ENCODE measurements at places on chromosomes 2 and 18.

GRCh38 chr2:215391531-215391930 lies 44.3 kb downstream of the FN1 start:
- DNase-seq, result no peak

DNA sequence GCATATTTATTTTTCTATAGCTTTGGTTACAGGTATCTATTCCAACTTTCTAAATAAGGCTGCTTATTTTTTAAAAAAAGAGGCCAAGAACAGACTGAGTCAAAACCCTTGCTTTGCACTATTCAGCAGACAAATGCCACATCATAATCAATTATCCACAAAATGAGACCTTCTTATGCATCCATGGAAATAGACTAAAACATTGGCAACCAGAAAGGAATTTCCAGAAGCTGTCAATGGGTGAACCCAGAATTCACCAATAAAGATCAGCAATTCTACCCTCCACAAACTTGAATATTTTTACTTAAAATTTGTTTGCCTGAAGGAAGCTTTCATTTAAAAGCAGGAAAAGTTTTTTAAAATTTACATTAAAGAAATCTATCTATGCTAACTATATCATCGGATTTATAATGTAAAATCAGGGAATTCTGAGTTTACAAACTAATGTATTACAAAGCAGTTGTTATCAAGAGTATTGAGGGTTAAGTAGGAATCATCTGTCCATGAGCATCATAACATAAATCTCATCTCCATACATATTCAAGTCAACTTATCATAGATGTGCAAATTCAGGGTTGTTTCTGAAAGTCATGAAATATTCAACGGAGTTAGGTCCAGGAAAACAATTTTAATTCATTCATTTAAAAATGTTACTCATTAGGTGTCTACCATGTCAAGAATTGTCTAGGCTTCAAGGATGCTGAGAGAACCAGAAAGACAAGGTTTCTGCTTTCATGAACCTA lies 548.0 kb downstream of the SATB2 start:
- no peak for DNase-seq

DNA sequence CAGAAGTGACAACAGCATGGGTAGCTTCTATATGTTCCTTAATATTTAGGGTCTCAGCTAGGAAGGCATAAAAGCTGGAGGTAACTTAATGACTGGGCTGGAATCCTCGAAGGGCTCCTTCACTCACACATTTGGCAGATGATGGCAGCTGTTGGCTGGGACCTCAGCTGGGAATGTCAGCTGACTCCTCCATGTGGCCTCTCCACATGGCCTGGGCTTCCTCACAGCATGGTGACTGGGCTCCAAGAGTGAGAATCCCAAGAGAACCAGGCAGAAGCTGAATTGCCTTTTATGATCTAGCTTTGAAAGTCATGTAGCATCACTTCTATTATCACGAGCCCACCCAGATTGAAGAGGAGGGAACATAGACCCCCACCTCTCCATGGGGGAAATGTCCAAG lies 54.9 kb downstream of the TET3 start:
- no peak for DNase-seq

DNA sequence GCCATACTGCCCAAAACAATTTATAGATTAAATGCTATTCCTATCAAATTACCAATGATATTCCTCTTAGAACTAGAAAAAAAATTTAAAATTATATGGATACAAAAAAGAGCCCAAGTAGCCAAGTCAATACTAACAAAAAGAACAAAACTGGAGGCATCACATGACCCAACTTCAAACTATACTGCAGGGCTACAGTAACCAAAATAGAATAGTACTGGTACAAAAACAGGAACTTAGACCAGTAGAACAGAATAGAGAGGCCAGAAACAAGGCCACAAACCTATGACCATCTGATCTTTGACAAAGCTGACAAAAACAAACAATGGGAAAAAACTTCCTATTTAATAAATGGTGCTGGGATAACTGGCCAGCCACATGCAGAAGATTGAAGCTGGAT lies 86.1 kb upstream of the KYNU start:
- DNase-seq, result no peak

DNA sequence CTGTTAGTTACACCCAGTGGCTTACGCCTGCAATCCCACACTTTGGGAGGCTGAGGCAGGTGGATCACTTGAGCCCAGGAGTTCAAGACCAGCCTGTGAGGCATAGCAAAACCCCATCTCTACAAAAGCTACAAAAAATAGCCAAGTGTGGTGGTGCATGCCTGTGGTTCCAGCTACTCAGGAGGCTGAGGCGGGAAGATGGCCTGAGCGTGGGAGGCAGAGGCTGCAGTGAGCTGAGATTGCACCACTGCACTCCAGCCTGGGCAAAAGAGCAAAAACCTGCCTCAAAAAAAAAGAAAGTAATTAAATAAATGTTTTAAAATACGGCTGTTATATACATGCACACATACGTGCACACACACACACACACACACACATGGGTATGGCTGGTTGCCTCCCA lies 194.8 kb downstream of the HDAC4 start:
- no peak for DNase-seq

- DNase-seq, result no peak
Measured at GRCh38 chr2:119859528-119859927, 99.8 kb downstream of the PTPN4 start.

DNA sequence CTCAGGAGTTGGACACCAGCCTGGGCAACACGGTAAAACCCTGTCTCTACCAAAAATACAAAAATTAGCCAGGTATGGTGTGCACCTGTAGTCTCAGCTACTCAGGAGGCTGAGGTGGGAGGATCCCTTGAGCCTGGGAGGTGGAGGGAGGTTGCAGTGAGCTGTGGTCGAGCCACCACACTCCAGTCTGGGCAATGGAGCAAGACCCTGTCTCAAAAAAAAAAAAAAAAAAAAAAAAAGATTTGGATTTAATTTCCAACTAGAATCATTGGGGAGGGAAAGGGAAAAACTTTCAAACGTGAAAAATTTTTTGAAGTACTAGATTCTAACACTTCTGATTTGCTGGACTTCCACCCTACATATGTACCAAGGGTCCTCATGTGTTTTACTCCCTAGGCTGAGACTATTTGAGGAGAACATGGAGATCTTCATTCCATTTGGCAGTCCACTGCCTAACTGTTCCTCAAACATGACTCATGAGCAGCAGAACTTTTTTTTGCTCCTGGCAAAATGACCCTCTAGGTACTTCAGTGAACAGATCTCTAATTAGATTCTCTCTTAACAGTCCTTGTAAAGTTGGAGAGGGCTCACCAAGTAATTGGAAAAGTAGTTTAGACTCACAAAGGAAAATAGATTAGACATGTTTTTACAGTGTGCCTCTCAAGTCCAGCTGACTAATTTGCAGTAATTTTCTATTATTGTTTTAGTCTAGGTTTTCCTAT lies 267.6 kb downstream of the METTL4 start:
- no peak for DNase-seq

DNA sequence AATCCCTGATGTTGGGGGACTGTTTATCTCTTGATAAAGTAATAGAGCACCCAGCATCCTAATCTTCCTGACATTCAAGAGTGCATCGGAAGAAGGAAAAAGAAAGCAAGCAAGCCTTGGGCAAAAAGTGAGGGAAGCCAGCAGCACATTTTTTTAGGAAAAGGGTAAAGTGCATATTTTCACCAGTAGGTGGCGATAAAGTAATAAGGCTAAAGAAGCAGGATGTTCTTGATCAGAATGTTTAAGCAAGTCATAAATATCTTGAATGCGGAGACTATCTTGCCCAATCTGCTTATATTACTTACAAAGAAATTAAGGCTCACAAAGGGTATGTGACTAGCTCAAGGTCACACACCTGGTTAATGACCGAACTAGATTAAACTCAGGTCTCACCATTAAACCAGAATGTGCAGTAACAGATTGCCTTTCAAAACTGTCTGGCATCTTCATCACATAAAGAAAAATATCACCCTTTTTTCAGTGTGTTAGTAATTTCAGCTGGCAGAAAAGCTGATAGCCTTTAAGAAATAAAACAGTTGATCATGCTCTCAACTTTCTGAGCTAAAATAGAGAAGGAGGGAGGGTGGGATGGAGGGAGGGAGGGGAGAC lies 83.8 kb downstream of the VIT start:
- no peak for DNase-seq

DNA sequence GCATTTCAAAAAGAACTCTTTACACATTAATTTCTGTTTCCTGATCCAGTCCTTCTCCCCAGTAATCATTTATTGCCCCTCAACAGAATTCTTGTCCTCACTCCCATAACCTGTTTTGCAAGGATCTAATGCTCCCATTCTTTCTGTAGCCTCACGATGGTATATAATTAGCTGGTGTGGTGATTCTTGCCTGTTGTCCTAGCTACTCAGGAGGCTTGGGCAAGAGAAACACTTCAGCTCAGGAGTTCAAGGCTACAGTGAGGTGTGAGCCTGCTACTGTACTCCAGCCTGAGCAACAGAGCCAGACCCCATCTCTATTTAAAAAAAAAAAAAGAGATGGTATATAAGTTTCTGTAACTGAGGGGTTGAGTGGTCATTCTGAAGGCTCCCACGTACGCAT lies 7.7 kb upstream of the TRAPPC8 start:
- no peak for DNase-seq

GRCh38 chr2:42917425-42917927 lies 125.1 kb upstream of the HAAO start:
- DNase-seq, result no peak

GRCh38 chr2:119436993-119437772 lies 5.5 kb downstream of the TMEM37 start:
- no peak for DNase-seq

DNA sequence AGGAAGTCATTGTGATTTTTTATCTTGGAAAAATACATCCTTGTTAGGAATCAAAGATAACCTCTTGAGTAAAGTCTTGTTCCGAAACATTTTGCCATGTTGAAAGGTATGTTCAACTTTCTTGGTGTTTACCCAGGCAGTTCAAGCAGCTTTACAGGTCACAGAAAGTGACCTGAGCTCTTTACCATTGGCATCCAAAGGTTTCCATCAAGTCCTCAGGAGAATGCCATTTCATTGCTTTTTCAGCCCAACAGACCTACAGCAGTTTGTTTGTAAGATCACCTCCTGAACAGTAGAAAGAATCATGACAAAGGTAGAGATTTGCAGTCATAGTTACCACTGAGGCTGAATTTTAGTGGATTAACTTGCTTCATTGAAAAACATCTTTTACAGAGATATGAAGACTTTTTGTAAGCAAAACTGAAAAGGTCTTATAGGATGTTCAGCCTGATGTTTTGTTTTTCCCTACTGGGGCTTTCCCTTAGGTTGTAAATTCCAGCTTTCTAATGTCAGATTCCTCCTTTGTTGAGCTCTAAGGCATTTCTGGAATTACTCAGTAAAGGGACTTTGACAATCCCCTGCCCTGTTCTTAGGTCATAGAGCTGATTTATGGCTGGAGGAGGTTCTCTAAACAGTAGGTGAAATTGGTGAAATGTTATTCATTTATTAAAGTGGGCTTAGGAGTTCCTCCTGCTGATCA lies 236.8 kb upstream of the RBMS1 start:
- DNase-seq, result no peak

DNA sequence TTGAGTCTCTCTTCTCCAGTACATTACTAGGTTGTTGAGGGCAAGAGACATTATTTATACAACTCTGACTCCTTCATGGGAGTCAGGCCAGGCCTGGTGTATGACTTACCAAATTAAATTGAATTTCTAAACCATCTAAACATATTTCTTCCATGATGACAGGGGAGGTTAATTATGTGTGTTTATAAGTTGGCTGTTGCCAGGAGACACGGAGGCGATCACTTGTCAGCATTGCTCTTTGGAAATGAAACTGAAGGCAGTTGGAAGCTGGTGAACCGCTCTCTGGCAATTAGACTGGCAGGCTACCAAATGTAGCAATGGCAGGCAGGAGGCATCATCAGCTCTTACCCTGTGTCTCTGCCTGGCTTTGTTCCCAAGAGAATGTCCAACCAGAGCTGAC lies 241.4 kb downstream of the KCNS3 start:
- DNase-seq, result no peak

- DNase-seq, result no peak
Measured at GRCh38 chr2:221255862-221256261, 316.2 kb downstream of the EPHA4 start.

DNA sequence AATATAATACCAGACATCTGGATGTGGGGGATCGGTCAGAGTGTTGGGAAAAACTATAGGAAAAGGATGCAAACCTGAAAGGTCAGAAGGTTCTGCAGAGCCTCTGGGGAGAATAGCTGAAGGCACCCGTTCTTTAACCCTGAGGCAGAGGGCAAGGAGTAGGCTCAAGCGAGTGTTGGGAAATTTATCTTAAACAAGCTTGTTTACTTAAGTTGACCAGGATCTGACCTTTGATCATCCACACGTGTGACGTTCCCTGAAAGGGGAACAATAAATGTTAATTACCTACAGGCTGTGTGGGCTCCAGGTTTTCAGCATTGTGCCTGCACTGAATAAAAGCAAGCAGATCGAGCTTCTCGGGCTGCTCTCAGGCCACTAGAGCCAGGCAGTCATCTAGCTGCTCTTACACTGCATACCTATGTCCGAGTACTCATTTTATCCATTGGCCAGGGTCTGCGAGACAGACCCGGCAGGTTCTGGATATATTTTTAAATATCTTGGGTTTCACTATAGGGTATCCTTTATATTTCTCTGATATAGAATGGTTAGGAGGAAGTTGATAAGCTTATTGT lies 400.6 kb upstream of the CHST9 start:
- no peak for DNase-seq

- DNase-seq, result no peak
Measured at GRCh38 chr2:137937778-137938177, 26.5 kb upstream of the HNMT start.
